ENCODE measurements at places on chromosomes 12 and 14.

- H3K27me3 ChIP-seq: no peaks in the 10 kb centered on the region
- no peaks in the 10 kb centered on the region for H3K4me1 ChIP-seq
- H3K36me3 ChIP-seq: no peaks in the 10 kb centered on the region
- H3K4me3 ChIP-seq: no peak overlapping the region
- no peak overlapping the region for H3K27ac ChIP-seq
Measured at GRCh38 chr12:52749827-52750226, 27.3 kb downstream of the KRT76 start.

- H3K4me3 ChIP-seq: no peak overlapping the region
- H3K27ac ChIP-seq: no peak overlapping the region
- no peaks in the 10 kb centered on the region for H3K36me3 ChIP-seq
- H3K4me1 ChIP-seq: no peaks in the 10 kb centered on the region
- no peak for DNase-seq
- H3K27me3 ChIP-seq: no peaks in the 10 kb centered on the region
Measured at GRCh38 chr12:127728285-127728684, 538.7 kb upstream of the TMEM132C start.

DNA sequence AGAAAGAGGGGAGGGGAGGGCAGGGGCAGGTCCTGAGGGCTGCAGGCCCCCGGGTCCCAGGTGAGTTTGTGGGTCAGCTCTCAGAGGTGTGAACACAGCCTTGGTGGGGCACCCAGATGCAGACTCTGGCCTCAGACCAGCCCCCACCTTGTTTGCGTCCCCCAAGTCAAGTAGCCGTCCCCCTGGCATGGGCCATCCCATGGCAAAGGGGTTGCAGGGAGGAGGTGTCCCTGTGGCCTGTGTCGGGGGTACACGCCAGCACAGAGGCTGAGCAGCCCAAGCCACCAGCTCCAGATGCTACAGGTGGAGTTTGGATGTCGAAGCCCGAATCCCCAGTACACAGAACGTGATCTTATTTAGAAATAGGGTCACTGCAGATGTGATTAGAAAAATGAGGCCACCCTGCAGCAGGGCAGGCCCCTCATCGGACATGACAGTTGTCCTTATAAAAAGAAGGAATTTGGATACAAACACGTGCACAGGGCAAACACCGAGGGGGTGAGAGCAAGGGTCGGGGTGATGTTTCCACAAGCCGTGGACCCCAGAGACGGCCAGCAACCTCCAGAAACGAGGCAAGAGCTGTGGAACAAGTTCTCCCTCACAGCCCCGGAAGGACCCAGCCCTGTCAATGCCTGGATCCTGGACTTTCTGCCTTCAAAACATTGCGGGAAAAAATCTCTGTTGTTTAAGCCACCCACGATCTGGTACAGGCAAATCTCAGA lies 141.2 kb upstream of the C14orf180 start:
- no peaks in the 10 kb centered on the region for H3K27me3 ChIP-seq
- DNase-seq: no peak
- no peaks in the 10 kb centered on the region for H3K36me3 ChIP-seq
- H3K4me1 ChIP-seq: peaks cover 9% of the 10 kb centered on the region
- H3K27ac ChIP-seq: no peak overlapping the region
- H3K4me3 ChIP-seq: no peak overlapping the region

GRCh38 chr12:75727577-75727976 lies 216.2 kb upstream of the KRR1 start:
- no peak overlapping the region for H3K4me3 ChIP-seq
- H3K27me3 ChIP-seq: no peaks in the 10 kb centered on the region
- no peaks in the 10 kb centered on the region for H3K36me3 ChIP-seq

- DNase-seq: no peak
- no peaks in the 10 kb centered on the region for H3K27me3 ChIP-seq
- peak overlapping the region; percentile 77 for H3K27ac ChIP-seq
- H3K36me3 ChIP-seq: no peaks in the 10 kb centered on the region
- H3K4me3 ChIP-seq: no peak overlapping the region
Measured at GRCh38 chr12:78210506-78210860, 379.8 kb downstream of the NAV3 start.

DNA sequence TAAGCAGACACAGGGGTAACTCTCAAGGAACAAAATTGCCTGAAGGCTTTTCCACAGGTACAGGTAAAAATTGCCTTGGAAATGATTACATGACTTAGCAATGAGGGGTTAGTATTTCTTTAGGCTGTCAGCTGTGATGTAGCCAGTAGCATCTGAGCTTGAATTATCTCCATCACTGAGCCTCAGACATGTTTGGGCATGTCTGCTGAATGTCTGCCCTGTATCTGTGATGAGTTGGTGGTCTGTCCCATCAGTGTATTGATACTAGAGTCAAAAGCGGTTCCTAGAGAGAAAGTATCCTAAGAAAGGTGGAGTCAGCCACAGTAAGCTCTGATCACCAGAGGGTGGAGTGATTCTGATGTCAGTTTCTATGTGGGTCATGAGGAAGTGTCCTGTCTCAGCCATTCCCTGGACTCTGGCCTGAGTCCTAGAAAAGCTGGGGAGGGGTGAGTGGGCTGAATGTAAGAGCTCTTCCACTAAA lies 16.3 kb downstream of the AKAP6 start:
- H3K27ac ChIP-seq: no peak overlapping the region
- H3K27me3 ChIP-seq: no peaks in the 10 kb centered on the region
- DNase-seq: no peak
- no peaks in the 10 kb centered on the region for H3K4me1 ChIP-seq
- no peak overlapping the region for H3K4me3 ChIP-seq

- no peak overlapping the region for H3K27ac ChIP-seq
- H3K4me3 ChIP-seq: no peak overlapping the region
- no peaks in the 10 kb centered on the region for H3K27me3 ChIP-seq
- no peak for DNase-seq
- no peaks in the 10 kb centered on the region for H3K36me3 ChIP-seq
Measured at GRCh38 chr14:93308686-93309345, 24.0 kb downstream of the BTBD7 start.

GRCh38 chr14:31261859-31262731 lies 54.5 kb upstream of the HECTD1 start:
- H3K27me3 ChIP-seq: no peaks in the 10 kb centered on the region
- H3K36me3 ChIP-seq: no peaks in the 10 kb centered on the region
- no peak overlapping the region for H3K4me3 ChIP-seq
- H3K4me1 ChIP-seq: no peaks in the 10 kb centered on the region
- peak overlapping the region; percentile 54 for H3K27ac ChIP-seq

- H3K27me3 ChIP-seq: no peaks in the 10 kb centered on the region
- H3K27ac ChIP-seq: no peak overlapping the region
- no peaks in the 10 kb centered on the region for H3K4me1 ChIP-seq
Measured at GRCh38 chr14:105860615-105861580, 334.5 kb downstream of the TMEM121 start.

- no peaks in the 10 kb centered on the region for H3K27me3 ChIP-seq
- H3K27ac ChIP-seq: no peak overlapping the region
- peaks cover 6% of the 10 kb centered on the region for H3K4me1 ChIP-seq
Measured at GRCh38 chr12:79674629-79675028, 16.1 kb downstream of the PAWR start.

- H3K27me3 ChIP-seq: no peaks in the 10 kb centered on the region
- H3K27ac ChIP-seq: peak overlapping the region; percentile 49
- H3K4me3 ChIP-seq: no peak overlapping the region
Measured at GRCh38 chr14:76203086-76204001, 51.6 kb downstream of the GPATCH2L start.

DNA sequence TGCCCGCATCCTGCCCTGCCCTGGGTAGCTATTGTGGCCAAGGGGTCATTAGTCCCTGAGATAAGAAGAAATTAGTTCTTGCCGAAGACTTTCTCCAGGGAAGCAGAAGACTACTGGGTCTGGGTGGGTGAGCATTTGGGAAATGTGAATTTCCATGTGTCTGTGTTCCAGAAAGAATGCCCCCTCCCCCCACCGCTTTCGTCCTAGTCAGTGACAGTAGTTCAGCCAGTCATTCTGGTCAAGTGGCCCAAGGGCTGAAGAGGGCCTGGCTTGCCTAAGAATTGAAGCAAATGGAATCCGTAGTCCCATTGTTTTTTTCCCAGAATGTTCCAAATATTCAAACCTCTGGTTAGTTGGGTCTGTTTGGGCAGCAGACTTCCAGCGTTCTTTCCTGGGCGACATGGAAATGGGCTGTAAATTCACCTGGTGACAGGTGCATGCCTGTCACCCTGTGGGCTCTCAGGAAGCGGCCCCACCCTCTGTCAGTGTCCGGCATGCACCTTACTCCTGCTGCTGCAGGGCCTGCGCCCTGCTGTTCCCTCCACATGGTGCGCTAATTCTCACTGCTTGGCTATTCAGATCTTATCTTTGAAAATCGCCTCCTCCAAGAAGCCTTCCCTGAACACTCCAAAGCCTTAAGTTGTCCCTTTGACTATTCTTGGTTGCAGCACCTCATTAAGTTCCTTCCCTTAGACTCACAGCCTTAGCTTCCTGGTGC lies 1.4 kb upstream of the RFLNA start:
- no peaks in the 10 kb centered on the region for H3K27me3 ChIP-seq
- peaks cover 29% of the 10 kb centered on the region for H3K4me1 ChIP-seq
- no peak for DNase-seq
- H3K27ac ChIP-seq: no peak overlapping the region

DNA sequence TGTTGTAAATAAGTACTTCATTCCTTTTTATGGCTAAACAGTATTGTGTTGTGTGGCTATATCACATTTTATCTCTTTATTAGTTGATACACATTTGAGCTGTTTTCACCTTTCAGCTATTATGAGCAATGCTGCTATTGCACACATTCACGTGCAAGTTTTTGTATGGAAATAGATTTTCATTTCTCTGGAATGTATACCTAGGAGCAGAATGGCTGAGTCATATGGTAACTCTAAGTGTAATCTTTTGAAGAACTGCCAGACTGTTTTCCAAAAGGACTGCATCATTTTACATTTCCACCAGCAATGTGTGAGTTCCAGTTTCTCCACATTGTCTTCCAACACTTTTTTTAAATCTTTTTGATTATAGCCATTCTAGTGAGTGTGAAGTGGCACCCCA lies 134.0 kb downstream of the SRGAP1 start:
- H3K4me1 ChIP-seq: peaks cover 15% of the 10 kb centered on the region
- no peak overlapping the region for H3K27ac ChIP-seq
- H3K4me3 ChIP-seq: no peak overlapping the region
- no peak for DNase-seq

- peaks cover 41% of the 10 kb centered on the region for H3K4me1 ChIP-seq
- peak overlapping the region; percentile 94 for H3K4me3 ChIP-seq
- peak overlapping the region; percentile 54 for H3K27ac ChIP-seq
- H3K36me3 ChIP-seq: no peaks in the 10 kb centered on the region
- no peak for DNase-seq
- H3K27me3 ChIP-seq: no peaks in the 10 kb centered on the region
Measured at GRCh38 chr12:109880938-109881337, 597 bp upstream of the GLTP start.

GRCh38 chr12:123997033-123997822 lies 24.2 kb downstream of the ZNF664 start:
- DNase-seq: peak; percentile 58
- no peaks in the 10 kb centered on the region for H3K27me3 ChIP-seq
- no peak overlapping the region for H3K4me3 ChIP-seq
- H3K4me1 ChIP-seq: peaks cover 13% of the 10 kb centered on the region
- H3K27ac ChIP-seq: no peak overlapping the region

GRCh38 chr14:52730709-52731111 lies 744 bp downstream of the STYX start:
- H3K4me1 ChIP-seq: peaks cover 17% of the 10 kb centered on the region
- H3K27ac ChIP-seq: peak overlapping the region; percentile 85
- H3K27me3 ChIP-seq: no peaks in the 10 kb centered on the region
- no peak for DNase-seq
- peak overlapping the region; percentile 93 for H3K4me3 ChIP-seq

- H3K36me3 ChIP-seq: no peaks in the 10 kb centered on the region
- H3K27ac ChIP-seq: no peak overlapping the region
- no peak for DNase-seq
- H3K4me1 ChIP-seq: no peaks in the 10 kb centered on the region
- no peak overlapping the region for H3K4me3 ChIP-seq
- no peaks in the 10 kb centered on the region for H3K27me3 ChIP-seq
Measured at GRCh38 chr12:73726881-73727280, 810.8 kb upstream of the ATXN7L3B start.

DNA sequence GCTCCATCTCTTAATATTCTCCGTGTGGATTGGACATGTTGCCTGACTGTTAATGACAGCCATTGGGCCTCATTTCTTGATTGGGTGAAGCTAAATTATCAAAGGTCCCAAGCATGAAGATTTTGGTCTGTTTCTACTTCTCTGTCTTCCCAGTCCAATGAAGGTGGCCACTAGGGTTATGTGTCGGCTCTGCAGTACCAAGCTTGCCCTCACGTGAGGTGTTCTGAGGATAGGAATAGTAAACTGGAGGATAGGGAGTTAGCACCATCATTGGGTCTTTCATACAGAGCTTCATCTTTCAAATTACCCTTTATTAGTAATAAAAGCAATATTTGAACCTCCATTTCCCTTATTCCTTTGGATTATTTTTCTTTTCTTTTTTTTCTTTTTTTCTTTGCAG lies 21.9 kb upstream of the BICD1 start:
- H3K27me3 ChIP-seq: no peaks in the 10 kb centered on the region
- H3K27ac ChIP-seq: no peak overlapping the region
- H3K4me3 ChIP-seq: no peak overlapping the region
- DNase-seq: no peak

- H3K36me3 ChIP-seq: no peaks in the 10 kb centered on the region
- no peak overlapping the region for H3K4me3 ChIP-seq
- no peak overlapping the region for H3K27ac ChIP-seq
- no peak for DNase-seq
- no peaks in the 10 kb centered on the region for H3K4me1 ChIP-seq
Measured at GRCh38 chr12:127360580-127360979, 906.4 kb upstream of the TMEM132C start.

DNA sequence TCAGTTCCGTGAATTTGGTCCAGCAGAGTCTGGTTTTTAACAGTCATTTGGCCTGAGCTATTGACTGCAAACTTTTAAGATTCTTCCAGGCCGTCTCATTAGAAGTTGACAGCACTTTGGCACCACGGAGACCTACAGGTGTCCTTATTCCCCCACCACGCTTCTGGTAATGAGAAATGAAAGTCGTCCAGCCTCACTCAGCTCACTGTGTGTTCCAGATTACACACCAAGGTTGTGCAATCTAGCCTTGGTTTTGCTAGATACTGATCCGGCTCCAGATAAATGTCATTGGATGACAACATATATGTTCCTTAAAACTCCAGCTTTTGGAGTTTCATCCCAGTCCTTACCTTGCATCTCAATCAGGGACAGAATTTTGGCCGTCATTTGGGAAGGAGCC lies 210.4 kb downstream of the CHST11 start:
- H3K4me3 ChIP-seq: no peak overlapping the region
- H3K27me3 ChIP-seq: no peaks in the 10 kb centered on the region
- peak overlapping the region; percentile 75 for H3K27ac ChIP-seq

DNA sequence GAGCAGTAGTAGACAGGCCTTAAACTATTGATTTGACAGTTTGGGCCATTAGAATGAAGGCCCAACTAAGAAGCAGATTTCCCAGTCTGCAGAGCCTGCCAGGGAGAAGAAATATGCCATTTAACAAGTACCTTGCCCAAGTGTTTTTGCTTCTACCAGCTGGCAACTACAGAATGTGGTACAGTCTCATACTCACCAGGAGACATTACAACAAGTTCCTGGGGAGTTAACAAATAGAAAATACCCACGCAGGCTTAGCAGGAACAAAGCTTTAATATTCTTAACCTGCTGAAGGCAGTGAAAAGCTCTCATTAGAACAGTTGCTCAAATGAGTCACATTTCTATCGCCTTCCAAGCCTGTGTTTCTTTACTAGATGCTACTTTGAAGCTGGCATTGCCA lies 241.0 kb downstream of the TMEM117 start:
- no peaks in the 10 kb centered on the region for H3K27me3 ChIP-seq
- H3K4me3 ChIP-seq: no peak overlapping the region
- no peaks in the 10 kb centered on the region for H3K36me3 ChIP-seq
- peaks cover 10% of the 10 kb centered on the region for H3K4me1 ChIP-seq
- no peak for DNase-seq

GRCh38 chr12:48175613-48176416 lies 7.6 kb upstream of the CCDC184 start:
- DNase-seq: no peak
- no peaks in the 10 kb centered on the region for H3K4me1 ChIP-seq
- no peak overlapping the region for H3K27ac ChIP-seq
- no peaks in the 10 kb centered on the region for H3K36me3 ChIP-seq
- no peak overlapping the region for H3K4me3 ChIP-seq
